ENCODE measurements at places on chromosomes 4 and X.

- DNase-seq: no peak
These were observed 12.3 kb downstream of the MMRN1 start for GRCh38 chr4:89906777-89907521.

- no peak for DNase-seq
These were observed 22.4 kb downstream of the RAB40AL start for GRCh38 chrX:102959471-102959870.

DNA sequence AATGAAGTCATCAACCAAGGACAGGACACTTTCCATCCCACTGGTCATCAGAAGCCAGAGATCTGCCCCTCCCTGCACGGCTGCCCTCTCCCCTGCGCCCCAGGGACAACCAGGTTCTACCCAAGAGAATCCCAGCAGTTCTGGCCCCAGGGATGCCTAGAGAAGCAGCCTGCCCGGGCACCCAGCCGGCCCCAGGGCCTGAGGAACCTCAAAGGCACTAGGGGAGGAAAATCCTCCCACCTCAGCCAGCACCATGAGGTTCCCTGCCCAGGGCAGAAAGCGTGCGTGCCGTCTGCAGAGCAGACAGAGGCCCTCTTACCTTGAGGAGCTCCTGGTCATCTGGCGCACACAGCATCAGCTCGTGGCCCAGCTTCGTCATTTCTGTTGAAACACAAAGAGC, 8.1 kb downstream of the HAUS7 start:
- DNase-seq: no peak

DNA sequence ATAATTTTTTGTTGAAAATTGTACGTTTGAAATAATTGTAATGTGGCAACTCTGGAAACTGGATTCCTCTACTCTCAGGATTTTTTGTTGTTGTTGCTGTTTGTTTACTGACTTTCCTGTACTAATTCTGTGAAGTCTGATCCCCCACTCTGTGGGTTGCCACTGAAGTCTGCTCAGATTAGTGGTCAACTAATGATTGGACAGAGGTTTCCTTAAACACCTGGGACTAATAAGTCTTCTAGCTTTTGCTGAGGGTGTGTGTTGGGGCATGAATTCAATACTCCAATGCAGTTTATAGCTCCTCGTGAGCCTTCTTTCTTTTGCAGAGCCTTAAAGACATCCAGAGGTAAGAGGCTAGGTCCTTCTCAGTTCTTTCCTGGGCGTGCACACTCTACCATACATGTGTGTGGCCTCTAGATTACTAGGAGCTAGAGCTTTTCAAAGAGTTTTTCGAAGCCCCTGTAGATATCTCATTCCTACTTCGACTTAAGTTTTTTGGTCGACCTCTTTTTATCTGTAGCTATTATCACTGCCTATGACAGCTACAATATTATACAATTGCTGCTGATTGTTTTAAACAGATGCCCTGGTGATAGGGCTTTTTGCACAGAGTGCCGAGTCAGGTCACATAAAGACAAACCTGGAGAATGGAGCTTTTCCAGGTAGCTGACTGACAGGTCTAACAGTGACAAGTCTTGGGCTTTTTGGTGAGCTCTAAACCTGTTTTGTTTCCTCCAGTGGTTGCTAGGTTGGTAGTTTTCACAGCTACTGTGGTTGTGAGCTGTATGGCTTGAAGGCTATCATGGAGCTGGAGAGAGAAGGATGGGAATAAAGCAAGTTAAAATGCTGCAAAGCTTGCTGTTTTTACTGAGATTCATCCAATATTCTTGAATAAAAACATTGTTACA, 34.0 kb downstream of the BMP2K start:
- DNase-seq: no peak

GRCh38 chr4:113682730-113683537, 78.6 kb downstream of the CAMK2D start:
- peak; percentile 76 for DNase-seq

DNA sequence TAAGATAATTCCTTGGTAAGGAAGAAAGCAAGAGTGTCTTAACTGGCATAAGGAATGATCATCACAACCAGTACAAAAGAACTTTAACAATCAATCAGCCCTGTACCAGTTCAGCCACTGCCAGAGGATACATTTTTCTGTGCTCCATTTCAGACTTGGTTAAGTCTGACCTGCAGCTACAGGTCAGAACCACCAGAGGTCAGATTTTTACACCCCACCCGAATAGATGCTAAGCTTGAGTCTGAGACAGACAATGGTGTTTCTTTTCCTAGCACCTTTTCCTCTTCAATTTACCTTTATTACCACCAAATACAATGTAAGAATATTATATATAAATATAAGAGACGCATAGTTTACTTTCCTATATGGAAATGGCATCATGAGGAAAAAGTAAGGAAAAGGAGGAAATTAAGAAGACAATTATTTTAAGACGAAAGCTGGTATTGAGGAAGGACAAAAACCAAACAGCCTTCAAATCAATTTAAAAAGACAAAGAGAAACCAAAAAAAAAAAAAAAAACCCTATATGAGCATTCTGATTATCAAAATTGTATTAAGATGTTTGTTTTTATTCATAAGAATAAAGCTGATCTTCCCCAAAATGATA, 215.3 kb upstream of the TTC29 start:
- no peak for DNase-seq

DNA sequence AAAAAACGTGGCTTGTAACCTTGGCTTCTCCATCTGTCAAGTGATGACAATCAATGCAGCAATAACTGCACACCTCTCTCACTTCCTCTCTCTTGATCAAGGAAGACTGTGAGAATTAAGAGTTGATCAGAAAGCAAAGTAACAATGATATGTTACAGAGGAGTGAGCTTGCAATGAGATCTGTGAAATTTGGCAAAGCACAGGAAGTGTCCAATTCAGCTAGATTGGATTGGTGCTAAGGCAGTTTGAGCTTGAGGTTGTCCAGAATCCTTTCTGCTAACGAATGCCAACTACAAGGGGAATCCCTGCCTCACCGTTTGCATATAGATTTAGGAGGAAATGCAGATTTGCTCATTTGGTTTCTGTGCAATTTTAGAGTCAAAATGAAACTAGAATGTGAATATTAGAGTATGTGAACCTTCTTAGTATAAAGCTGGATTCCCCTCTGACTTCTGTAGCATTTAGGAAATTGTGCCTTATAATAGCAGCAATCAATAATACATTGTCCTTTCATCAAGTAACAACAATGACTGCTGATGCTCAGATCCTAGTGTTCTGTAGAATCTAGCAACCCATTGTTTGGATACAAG, 346.4 kb downstream of the PTTG2 start:
- DNase-seq: no peak

DNA sequence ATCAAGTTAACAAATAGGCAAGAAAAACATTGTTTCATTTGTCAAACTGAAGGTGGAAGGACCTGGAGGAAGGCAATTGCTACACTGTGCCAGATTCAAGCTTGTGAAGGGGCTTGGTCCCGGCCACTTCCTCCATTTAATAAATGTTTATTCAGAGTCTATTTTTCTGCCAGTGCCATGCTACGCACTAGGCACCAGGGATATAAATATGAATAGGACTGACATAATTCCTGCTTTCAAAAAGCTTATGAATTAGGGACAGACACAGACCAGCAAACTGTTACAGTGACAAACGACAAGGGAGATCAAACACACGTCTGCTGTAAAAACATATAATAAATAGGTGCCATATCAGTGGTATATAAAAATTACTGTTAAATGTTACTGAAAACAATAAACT, 571 bp downstream of the TLR6 start:
- DNase-seq: no peak

DNA sequence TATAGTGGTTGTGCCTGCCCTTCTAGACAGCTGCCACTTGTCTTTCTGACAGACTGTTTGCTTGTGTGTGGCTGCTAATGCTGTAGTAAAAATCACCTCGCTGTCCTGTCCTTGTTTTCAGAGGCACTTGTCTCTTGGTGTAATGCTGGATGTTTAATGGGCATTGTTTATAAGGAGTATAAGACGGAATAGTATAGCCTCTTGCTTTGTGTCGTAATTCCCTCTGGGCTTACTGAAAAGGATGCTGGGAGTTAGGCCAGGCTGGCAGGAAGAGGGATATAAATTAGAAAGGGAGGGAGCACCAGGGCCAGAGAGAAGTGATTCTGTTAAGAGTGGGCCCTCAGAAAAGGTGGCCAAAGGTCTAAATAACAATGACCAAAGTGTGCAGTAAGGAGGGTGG, 29.0 kb downstream of the NHS start:
- DNase-seq: no peak

DNA sequence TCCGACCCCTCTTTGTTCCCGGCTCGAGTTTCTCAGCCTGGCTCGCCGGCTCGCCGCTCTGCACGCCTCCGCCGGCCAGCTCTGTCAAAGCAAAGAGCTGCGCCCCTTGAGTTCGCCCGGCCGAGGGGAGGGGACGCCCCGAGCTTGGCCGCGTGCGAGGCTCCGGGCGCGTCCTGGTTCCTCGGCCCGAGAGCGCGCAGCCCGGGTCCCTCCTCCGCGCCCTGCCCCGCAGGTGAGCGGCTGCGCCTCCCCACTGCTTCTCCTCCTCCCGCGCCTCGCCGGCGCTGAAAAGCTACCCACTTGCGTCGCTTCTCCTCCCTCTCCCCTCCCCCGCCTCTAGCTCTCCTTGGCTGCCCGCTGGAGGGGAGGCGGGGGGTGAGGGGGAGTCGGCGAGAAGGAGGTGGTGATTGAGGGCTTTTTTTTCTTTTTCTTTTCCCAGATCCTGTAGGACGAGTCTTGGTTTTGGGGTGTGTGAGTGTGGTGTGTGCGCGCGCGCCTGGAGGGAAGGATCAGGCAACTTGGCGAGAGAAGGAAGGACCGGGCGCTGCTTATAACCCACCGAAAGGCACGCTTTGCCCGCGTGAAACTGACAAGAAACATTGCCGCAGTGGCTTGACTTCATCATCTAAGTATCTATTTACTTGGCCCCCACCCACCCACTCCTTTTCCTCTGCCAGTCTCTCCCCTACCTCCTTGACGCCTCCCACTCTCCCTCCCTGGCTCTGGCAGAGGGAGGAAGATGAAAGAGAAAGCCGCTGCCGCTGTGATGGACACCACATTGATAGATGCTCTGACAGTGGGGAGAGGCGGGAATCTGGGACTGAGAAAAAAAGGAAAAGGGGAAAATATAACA, at the start of gene LEF1:
TSS of gene LEF1 (minus strand) at position 262 of the 853 bp plus-strand sequence. CDS start 1,165 bp downstream, outside the sequence.
- DNase-seq: peak; percentile 72

GRCh38 chrX:151402719-151403390, 5.8 kb downstream of the VMA21 start:
- DNase-seq: no peak

GRCh38 chrX:65017451-65017850, 41.2 kb upstream of the ZC4H2 start:
- DNase-seq: no peak

GRCh38 chr4:94671113-94671512, 86.6 kb upstream of the BMPR1B start:
- DNase-seq: no peak

- DNase-seq: no peak
These were observed 100.3 kb upstream of the PDE5A start for GRCh38 chr4:119728692-119729593.

- no peak for DNase-seq
These were observed 111.4 kb downstream of the VSIG4 start for GRCh38 chrX:65928522-65928921.

DNA sequence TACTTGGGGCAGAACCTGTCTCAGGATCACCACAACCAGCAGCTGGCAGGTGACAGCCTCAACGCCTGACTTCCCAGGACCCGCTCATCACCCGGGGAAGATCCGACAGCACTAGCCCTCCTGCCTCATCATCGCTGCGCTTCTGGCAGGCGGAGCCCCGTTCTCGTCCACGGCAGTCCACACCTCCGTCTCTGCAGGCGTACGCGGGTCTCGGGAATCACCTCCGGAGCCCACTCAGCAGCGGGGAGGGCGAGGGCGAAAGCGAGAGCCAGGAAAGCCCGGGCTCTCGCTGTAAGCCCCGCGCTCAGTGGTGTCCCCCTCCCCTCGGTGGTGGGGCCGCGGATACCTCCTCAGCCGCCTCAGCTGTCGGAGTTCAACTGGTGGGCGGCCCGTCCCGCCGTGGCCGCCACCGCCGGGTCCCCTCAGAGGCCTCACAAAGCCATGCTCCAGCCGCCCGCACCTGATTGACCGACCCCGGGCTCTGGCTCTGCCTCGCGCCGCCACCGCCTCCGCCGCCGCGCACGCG, 518 bp upstream of the CNKSR2 start:
- no peak for DNase-seq

DNA sequence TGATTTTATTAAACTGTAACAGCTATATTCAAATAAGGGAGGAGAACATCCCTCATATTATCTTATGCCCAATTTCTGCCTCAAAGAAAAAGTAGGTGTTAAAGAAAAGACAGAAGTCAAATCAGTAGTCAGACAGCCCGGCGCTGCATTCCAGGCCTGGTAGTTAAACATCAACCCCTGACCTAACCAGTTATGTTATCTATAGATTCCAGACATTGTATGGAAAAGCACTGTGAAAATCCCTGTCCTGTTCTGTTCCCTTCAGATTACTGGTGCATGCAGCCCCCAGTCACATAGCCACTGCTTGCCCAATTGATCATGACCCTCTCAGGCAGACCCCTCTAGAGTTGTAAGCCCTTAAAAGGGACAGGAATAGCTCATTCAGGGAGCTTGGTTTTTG, 269.9 kb upstream of the GALNT7 start:
- no peak for DNase-seq

DNA sequence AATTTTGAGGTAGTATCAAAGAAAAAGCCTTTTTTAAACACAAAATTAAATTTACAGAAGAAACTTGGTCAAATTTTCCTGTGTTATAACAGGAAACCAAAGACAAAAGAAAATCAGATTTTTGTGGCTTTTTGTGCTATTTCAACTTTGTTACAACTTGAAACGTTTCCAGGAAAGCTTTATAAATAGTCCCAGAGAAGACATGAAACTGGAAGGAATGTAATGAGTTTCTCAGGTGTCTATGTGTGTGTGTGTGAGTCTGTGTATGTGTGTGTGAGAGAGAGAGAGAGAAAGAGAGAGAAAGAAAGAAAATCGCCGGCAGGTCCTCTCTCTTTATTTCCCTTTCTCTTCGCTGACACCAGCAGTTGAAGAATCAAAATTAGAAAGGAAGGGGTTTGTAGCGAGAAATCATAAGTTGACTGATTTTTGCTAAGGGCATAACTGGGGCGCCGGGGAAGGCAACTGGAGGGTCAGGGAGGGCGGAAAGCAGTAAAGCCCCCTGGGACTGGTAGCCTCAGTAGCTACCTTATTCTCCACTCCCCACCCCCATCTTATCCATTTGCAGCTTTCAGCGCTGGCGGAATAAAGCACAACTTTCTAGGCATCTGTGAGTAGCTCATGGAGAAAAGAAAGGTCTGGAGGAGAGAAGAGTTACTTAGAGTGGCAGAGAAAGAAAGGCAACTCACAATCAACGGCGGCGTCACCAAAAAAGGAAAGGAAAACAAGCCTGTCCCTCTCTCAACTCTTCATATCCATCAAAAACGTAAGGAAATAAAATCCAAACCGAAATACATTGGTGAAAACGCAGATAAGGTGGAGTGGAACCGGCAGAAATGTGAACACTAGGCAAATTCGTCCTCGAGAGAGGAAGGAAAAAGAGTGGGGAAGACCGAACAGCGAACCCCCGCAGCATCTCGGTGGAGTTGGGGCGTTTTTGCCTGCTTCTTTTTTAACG, 1.3 kb downstream of the TMEM47 start:
- DNase-seq: no peak

DNA sequence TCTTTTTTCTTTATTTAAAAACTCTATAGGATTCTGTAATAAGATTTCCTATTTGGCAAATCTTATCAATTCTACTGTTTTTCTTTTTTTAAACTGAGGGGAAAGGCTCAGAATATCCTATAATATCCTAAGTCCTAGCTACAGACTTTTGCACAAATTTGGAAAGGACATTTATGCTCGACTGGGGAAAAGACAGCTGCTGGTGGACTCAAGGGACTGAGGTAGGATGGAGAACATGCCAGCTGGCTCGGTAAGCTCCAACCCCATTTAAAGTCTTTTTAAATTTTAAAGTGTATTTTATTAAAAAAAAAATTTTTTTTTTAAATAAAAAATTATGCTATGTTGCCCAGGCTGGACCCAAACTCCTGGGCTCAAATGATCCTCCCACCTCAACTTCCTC, 36.8 kb downstream of the BOD1L1 start:
- no peak for DNase-seq
